ENCODE measurements at places on chromosomes 6 and 20.

DNA sequence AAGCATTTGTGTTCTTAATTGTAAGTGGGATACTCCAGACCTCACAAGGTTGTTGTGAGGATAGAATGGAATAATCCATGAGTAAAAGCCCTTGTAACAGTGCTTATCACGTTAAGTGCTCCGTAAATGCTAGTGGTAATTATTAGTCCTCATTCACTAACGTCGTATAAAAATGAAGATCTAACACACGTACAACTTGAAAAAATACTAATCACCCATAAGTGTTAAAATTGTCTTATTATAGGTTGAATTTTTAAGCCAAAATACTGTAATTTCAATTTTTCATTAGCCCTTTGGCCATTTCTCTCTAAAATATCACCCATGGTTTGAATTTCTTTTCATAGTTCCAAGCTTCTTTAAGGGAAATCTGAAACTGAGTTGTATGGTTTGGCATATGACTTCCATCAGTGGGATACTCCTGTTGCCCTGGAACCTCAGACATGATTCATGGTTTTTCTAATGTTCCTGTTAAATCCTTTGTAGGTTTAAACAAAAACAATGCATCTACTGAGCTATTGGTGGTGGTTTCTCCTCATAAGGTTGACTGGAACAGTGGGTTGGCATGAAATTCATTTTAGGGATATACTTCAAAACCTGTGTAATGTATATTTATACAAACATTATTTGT is 19.1 kb downstream of the XRN2 start:
- no peak for DNase-seq

GRCh38 chr6:21173678-21174077 is 419.9 kb upstream of the SOX4 start:
- DNase-seq: no peak

DNA sequence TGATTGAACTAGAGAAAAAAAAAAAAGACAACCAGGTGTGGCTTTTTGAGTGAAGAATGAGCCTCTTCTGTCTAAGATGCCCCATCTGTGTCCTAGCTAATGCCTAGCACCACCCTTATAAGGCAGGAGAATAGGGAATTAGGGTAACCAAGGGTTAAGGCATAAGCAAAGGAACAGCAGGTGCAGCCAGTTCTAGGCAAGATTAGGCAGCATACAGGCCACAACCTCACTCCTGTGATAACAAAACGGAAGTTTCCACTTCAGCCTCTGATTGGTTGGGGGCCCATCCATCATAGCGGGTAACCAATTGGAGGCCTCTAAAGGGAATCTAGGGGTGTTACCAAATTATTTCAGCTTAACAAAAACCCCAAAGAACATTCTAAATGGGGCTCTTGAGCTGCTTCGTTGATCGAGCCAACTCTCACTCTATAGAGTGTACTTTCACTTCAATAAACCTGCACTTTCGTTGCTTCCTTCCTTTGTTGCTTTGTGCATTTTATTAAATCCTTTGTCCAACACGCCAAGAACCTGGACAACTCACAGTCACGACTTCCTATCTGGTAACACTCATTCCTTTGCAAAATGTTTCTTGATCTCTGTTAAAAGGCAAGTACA is 61.9 kb upstream of the TAGAP start:
- peak; percentile 90 for DNase-seq

- no peak for DNase-seq
Measured at GRCh38 chr20:61163031-61163430, 89.0 kb upstream of the CDH4 start.

- DNase-seq: no peak
Measured at GRCh38 chr6:91667596-91667995, 1080.7 kb upstream of the MAP3K7 start.

- no peak for DNase-seq
Measured at GRCh38 chr6:6533176-6533575, 55.3 kb upstream of the LY86 start.

- DNase-seq: no peak
Measured at GRCh38 chr6:31096215-31096614, 16.2 kb downstream of the C6orf15 start.

GRCh38 chr6:76707630-76708029 is 635.2 kb upstream of the IMPG1 start:
- DNase-seq: no peak

- no peak for DNase-seq
Measured at GRCh38 chr6:124535746-124536145, 426.5 kb upstream of the RNF217 start.

DNA sequence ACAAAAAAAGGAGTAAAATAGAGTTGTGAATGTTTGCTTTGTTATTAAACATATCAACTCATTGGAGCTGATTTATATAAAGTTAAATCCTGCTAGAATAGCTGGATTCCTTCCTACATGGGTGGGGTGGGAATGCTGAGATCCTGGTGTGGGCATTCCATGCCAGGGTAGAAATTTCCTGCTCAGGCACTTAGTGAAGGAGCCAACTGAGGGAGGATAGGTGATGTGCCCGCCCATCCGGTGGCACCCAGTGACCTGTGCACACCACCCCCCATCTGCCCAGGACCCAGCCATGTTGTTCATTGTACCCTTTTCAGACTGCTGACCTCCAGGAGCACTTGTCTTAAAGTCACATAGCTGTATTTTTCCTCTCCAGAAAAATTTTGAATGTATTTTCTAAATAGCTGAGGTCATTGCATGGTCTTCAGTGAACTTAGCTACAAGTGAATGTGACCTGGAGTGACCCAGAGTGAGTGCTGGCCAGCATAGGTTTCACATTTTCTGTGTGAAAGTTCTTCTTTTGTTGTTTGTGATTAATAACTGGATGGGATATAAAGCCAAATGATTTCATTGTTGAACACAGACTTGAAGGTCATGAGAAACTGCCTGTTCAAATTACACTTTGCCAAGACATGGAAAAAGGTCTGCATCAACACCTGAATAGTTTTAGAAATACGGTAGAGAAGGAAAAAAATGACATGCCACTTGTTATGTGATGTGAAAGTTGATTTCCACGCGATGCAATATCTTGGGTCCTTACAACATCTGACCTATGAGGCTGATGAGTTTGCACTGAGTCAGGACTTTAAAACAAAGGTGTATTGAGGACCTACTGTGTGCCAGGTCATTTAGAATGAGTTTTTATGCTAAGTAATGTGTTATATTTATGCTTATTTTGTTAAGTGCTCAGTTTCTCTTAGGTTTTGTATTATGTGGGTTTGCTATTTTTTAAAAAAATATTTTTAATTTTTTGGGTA is 77.2 kb downstream of the UTRN start:
- DNase-seq: no peak

GRCh38 chr6:151722342-151722741 is 85.1 kb upstream of the ESR1 start:
- no peak for DNase-seq

Measured in CD4-positive, alpha-beta T cell treated with Interleukin-1 beta for 1 hour (primary cell).